Effector CD8-positive, alpha-beta T cell (primary cell): ENCODE measurements at places on chromosomes 2 and 18.

DNA sequence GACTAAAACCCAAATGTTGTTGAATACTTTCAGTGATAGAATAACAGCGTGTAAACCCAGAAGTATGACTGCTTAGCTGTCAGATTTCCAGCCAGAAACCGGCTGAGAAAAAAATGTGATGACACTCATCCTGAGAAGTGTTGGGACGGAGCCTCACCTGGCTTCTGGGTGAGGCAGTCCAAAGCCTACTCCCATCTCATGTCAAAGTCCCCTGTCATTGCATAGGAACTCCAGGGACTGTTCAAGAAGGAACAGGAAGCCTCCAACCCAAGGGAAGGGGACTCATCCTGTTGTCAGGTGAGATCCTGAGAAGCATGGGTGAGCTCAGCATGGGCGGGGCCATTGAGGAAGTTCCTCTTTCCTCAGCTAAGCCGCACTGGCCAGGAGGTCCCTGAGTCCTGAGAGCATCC lies 11.3 kb upstream of the CHRNA1 start:
- no peak for DNase-seq

DNA sequence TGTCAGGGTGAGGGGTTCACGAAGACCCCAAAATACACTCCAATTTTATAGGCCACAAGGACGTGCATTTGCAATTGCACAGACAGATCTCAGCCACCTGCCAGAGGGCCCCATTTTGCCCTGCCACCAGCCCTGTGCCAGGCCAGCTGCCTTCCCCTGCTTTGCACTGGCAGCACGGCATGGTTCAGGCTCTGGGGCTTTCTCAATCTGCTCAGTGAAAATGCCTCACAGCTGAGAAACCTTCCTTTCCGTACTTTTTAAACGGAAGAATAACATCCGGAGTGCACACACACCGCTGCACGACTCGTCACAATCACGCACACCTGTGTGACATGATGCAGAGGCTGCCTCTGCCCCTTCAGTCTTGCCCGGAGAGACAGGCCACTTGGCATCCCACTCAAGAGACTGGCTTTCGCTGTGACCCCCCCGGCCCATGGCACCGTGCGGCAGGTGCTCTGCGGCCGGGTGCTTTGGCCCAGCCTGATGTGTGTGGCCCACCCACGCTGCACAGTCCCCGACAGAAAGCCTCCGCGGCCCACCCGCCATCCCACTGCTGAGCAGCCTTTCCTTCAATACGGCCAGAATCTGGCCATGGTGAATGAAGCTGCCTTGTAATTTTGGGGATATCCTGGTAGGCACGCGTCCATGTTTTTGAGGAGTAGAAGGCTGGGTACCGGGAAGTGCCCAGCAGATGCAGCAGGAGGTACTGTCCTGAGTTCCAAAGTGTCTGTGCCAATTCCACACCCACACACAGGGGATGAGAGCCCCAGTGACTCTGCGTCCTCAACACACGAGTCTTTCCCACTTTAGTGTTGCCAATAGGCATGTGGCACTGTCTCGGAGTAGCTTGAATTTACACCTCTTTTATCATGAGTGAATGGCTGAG lies 88.8 kb downstream of the USP40 start:
- no peak for DNase-seq

DNA sequence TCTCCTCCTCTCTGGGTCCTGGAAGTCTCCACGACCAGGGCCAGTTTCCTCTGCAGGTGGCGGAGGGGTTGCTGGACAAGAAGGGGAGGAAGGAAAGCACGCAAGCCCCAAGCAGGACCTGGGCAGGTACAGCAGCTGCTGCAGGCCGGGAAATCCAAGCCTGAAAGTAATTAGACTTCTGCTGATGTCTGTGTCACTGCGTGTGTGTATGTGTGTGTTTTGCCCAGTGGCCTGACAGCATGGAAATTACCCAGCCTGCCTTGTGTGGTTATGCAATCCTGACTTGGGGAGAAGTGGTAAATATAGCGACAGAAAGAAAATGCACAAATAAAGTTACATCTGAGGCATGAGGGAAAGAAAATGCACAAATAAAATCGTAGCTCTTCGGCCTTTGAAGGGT lies 121.8 kb upstream of the ZBTB14 start:
- DNase-seq: no peak

GRCh38 chr2:25842155-25842554 lies 36.1 kb downstream of the ASXL2 start:
- no peak for DNase-seq

DNA sequence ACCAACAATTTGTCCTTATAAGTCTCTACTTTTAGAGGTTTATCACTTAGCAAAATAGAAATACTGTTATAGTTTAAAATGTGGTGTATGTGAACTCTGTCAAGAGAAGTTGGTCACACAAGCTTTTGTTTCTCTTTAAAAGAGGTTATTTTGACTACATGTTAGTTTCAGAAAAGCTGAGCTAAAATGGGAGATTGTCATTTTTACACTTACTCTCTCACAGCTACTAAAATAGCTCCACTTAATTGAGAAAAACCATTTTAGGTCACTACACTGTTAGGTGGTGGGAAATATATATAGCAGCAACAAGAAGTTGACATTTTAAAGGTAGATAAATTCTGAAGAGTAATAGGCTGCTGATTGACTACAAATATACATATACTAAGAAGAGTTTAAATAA lies 161.5 kb upstream of the KCNJ3 start:
- no peak for DNase-seq

DNA sequence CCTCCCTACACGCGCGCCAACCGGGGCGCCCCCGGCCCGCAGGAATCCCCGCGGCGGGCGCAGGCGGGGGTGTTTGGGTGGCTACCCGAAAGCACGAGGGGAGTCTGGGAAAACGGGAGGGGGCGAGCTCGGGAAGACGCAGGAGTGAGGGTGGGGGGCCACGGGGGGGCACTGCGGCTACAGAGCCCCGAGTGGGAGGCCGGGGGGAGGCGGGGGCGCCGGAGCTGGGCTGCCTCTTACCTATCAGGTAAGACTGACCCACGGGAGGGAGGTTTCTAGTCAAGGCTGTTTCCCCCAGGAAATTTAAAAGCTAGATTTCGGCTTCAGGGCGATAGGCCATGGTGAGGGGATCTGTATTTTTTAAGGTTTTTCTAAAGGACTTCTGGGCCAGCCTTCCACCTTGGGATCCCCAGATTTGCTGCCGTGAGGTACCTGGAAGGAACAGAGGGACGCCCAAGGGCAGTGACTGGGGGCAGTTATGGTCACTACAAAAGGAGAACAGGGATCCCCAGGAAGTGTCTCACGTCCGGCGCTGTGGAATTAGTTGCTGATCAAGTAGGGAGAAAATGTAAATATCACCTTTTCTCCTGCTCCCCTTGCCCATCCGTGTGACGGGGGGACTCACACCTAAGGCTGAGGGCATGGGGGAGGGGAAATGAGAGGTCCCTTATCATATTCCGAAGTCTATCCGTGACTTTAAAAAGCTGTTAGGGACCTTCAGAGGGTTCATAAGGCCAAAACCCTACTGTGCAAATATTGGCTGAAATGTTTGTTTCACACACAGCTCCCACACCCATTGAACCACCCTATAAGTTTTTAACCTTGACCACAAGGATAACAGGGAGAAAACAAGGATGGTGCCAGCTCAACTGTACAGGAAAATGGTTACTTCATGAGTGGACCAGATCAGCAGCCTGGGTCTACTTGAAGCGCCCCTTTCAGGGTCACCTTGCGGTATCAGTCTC lies 638 bp upstream of the IRS1 start:
- DNase-seq: no peak

- no peak for DNase-seq
Measured at GRCh38 chr2:181421131-181421458, 36.1 kb upstream of the ITGA4 start.

GRCh38 chr2:165239230-165239629 lies at the start of gene SCN2A:
SCN2A (plus strand) TSS chr2:165239414; CDS start chr2:165295824, 56,410 bp downstream.
- DNase-seq: no peak

- DNase-seq: no peak
Measured at GRCh38 chr18:11663439-11664029, 25.5 kb upstream of the GNAL start.

GRCh38 chr2:124978597-124978996 lies 953.5 kb downstream of the CNTNAP5 start:
- no peak for DNase-seq

DNA sequence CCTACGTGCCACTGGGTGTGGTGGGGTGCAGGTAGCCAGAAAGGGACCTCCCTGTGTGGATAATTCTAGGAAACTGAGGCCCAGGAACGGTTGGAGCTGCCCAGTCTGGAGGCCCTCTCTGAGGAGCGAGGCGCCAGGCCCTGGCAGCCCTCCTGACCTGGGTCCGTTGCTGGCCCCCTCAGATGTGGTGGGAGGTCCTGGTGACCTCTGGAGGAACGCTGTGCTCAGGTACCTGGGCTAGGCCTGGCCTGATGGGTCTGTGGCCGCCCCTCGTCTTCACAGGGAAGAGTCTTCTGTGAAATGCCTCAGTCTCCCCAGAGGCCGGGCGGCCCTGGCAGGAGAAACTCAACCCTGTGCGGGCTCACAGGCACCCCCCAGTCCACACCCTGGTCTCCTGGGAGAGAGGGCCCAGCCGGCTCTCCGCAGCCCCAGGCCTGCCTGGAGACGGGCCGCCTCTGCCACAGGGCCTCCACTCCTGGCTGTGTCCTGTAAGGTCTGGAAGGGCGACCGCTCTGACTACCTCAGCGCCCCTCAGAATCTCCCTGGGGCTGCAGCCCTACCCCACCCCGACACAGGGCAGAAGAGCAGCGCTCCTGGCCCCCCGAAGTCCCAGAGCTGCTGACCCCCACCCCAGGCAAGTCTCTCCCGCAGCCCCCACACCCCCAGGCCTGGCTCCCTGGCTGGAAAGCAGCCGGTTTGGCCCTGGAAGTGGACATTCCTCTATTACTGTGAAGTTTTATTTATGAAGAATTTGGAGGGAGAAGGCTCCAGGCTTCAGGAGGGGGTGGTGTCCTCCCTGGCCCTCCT lies 3.7 kb downstream of the B3GNT7 start:
- no peak for DNase-seq

- DNase-seq: no peak
Measured at GRCh38 chr2:74418312-74418711, 3.1 kb downstream of the C2orf81 start.

DNA sequence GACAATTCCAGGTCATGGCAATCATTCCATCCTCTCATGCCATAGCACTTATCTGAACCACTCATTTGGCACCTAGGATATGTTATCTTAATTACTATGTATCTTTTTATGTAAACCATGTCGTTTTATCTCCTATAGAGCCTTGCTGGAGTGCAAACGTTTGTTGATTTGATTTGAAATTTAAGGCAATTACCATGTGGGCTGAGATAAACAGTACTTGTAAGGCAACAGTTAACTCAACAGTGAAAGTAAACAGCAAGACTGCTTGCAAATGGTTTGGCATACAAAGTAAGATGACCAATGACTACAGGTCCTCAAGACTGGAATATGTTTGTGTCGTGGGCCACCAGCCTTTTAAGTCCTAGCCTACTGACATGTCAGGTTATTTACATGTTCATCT lies 133.7 kb upstream of the ZFP36L2 start:
- DNase-seq: no peak

GRCh38 chr2:506451-506850 lies 170.8 kb downstream of the TMEM18 start:
- DNase-seq: no peak

DNA sequence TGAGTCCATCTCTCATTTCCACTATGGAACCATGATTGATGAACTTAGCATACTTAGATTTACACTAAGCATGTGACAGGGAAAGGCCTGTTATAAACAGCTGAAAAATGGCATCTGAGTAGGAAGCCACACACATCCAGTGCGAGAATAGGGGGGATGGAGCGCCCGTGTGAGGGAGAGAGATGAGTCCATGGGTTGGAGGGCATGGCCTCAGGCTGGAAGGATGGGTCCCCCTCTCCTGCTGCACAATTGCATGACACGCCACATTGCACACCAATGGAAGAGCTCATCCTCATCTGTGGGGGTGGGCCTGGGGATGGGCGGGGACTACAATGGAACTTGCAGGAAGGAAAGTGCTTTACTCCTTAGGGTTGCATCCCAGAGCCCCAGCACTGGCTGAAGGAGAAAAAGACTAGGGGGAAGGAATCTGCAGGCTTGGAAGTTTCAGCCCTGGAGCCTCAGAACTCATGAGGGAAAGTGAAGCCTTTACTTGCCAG lies 46.4 kb upstream of the CXCR4 start:
- DNase-seq: no peak

GRCh38 chr2:59920961-59921360 lies 632.5 kb downstream of the BCL11A start:
- DNase-seq: no peak
